ENCODE measurements at places on chromosomes 6 and 20.

GRCh38 chr6:107817784-107818183 lies 6.3 kb downstream of the SCML4 start:
- DNase-seq = no peak

- no peak for DNase-seq
Measured at GRCh38 chr6:145539831-145540230, 195.5 kb downstream of the EPM2A start.

DNA sequence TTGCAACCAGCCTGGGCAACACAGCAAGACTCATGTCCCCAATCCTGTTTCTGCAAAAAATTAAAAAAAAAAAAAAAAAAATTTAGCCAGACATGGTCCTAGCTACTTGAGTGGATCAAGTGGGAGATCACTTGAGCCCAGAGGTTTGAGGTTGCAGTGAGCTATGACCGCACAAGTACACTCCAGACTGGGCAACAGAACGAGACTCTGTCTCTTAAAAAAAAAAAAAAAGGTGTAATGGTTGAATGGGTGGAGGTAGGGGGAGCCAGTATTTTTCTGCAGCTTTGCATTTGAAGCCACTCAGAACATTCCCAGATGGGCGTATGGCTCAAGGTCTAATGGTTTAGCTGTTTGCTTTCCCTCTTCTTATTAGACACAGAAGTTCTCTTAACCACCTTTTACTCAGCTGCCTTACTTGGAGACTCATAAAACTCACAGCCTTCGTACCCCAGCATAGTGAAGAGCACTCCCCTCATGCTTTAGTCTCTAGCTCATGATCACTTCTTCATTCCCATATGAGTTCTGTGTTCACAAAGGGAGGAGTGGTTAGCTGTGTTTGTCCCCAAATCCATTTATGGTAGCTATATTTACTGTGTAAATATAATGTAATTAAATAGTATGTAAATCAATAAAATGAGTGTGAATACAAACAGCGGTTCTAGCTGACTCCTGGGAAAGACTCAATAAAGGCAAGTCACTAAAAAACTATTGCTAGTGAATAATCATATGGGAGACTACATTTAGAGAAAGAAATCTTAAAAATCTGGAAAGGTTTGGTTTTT lies 9.0 kb downstream of the FKBP1A start:
- DNase-seq = no peak

DNA sequence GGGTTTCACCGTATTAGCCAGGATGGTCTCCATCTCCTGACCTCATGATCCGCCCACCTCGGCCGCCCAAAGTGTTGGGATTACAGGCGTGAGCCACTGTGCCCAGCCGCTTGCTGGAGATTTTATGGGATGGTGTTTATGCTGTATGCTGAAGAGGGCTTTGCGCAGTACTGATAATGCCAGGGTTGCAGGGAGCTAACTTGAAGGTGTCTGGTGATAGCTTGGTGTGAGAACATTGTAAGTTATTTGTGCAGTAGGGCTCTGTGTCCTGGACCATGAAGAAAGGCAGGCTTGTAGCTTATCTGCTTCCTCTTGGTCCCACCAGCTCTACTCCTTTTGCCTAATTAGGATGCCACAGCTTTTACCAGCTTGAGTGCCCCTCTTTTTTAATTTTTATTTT lies 157.0 kb upstream of the DTNBP1 start:
- DNase-seq = no peak

- DNase-seq = no peak
Measured at GRCh38 chr6:142331075-142331551, 29.3 kb downstream of the ADGRG6 start.

DNA sequence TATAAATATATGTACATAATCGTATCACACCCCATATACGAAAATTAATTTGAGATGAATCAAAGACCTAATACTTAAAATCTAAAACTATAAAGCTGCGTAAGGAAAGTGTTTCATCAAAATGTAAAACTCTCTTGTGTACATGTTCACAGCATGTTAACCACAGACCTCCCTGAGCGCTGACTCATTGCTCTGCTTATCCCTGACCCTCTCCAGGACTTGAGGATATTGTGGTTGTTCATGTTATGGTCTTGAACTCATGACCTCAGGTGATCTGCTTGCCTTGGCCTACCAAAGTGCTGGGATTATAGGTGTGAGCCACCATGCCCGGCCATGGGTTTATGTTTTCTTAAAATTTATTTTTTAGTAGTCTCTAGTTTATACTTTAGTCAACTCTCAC lies 14.2 kb downstream of the FAM83B start:
- no peak for DNase-seq

DNA sequence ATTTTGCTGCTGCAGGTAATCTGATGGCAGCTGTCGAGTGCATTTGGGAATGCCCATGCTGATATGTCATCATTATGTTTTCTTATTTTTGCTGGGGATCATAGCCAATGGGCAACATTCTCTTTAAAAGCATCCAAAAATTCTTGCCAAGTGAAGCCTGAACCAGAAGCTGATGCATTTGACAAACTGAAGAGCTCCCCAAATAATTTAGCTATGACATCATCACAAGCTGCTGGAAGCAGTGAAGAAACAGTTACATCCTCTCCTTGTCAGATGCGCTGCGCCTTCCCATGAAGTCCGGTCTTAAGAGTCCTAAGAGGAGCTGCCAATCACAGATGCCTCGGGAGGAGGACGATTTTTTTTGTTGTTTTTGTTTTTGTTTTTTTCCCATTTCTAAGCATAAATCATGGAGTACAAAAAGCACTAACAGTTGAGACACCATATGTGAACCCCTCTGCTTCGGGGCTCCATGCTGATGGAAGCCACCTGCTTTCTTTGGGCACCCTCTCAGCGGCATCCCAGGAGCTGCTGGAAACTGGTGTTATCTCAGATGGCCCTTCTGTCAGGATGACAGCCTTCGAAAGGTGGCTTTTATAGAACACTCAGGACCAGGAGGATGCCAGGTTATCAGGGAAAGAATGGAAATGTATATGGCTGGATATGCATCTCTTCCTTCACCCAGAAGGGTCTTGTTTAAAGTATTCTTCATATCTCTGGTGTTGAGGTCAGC lies 56.1 kb upstream of the FOXQ1 start:
- no peak for DNase-seq

DNA sequence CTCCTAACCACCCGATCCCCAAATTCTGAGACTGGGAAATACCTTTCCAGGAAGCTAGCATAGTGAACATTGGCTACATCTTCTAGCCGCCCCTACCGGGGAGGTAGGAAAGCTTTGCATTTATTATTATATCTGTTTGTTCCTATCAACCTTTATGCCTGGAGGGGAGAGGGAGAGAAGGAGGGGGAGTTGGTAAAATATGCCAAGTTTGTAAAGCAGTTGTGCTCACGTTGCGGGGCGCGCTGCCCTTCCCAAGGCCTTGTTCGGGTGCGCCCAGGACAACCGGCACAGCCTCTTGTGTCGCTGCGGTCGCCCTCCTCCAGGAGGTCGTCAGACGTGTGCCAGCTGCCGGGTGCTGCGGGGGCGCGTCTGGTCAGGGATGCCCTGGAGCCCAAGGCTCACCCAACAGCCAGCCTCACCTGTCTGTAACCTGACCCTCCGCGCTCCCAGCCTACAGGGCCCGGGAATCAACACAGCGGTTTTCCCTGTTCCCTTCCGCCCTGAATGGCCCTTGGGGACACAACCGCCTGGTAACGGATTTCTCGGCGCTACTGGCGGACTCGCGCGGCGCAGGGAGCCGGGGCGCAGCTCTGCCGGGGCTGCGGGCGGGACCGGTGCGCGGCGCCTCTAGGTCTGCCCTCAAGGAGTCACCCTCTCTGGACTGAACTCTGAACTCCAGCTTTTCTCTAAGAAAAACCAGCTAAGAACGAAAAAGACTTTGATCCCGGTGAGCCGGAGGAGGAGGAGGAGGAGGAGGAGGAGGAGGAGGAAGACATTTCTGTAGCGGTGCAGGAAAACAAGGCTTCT lies 1.1 kb upstream of the OVOL2 start:
- DNase-seq = no peak

DNA sequence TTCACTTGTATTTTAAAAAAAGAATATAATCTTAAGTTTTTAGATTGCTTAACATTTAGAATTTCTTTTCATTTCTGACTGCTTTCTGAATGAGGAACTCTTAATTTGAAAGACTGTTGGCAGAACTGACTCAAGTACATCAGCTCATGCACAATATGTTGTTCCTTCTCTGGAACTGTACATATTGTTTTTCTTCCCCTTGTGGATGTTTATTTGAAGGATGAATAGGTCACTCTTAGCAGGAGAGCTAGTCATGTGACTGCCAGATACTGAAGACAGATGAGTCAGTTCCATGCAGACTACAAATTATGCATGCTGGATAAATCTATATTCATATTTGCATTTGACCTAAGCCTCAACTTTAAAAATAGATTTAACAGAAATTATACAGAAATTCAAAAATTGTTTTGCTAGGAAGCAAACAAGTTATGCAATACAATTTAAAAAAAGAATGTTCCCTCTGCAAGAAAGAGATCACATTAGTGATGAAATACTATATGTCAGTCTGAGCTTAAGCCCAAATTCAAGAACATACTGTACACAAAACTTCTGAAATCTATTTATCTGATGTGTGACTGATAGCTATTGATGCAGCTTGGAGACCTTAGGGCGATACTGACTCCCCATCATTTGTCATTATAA lies 1274.9 kb upstream of the GJE1 start:
- no peak for DNase-seq

GRCh38 chr20:51930775-51931174 lies 128.5 kb upstream of the SALL4 start:
- DNase-seq = no peak

GRCh38 chr20:46984405-46984804 lies 89.8 kb downstream of the EYA2 start:
- DNase-seq = no peak

DNA sequence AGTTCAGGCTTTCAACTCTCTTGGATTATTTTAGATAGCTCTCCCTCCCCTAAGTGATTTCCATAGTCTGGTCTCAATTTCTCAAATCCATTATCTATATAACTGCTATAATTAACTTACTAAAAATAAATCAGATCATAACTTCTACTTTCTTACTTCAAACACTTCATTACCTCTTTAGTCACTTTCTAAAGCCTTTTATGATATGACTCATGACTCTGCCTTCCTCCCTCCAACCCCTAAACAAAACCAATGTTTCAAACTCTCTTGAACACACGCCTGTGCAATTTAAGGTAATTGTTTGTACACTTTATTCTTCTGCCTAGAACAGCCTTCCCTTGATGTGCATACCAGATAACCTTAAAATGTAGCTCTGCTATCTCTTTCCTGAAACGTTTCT lies 100.5 kb downstream of the LMBRD1 start:
- DNase-seq = no peak

- DNase-seq = no peak
Measured at GRCh38 chr20:21936720-21937380, 231.4 kb downstream of the PAX1 start.

GRCh38 chr6:48036316-48036715 lies 74.7 kb downstream of the PTCHD4 start:
- no peak for DNase-seq

DNA sequence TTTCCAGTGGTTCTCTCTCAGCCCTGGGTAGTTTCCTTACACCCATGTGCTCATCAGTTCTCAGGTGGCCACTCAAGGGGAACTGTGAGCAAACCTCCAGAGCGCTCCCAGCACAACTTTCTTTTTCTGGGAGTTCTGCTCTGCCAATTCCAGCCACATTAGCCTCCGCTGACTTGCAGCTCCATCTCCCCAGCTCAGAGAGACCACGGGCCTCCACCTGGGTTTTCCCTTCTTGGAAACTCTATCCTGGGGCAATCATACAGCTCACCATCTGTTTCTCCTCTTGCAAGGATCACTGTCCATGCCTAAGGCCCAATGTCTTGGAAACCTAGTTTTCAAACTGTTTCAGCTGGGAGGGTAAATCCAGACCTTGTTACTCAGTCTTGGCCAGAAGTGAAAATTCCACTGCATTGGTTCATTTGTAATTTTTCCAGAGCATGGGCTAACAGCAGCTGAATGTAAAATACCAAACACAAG lies 129.9 kb downstream of the EYA2 start:
- DNase-seq = no peak

DNA sequence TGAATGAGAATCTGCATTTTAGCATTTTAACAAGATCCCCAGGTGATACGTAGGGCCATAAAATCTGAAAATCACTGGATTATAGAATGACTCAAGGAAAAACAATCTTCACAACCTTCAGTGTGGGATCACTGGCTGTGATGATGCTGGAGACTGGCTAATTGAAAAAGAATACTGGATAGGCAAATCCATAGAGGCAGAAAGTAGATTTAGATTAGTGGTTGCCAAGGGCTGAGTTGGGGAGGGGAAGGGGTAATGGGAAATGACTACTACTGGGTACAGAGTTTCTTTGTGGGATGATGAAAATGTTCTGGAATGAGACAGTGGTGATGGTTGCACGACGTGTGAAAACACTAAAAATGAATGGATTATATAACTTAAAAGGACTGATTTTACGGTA lies 84.1 kb downstream of the CDK19 start:
- no peak for DNase-seq

DNA sequence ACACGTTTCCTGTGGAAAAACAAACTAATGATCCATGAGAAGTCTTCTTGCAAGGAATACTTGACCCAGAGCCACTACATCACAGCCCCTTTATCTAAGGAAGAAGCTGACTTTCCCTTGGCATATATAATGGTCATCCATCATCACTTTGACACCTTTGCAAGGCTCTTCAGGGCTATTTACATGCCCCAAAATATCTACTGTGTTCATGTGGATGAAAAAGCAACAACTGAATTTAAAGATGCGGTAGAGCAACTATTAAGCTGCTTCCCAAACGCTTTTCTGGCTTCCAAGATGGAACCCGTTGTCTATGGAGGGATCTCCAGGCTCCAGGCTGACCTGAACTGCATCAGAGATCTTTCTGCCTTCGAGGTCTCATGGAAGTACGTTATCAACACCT lies 35.4 kb downstream of the GCNT2 start:
- no peak for DNase-seq

DNA sequence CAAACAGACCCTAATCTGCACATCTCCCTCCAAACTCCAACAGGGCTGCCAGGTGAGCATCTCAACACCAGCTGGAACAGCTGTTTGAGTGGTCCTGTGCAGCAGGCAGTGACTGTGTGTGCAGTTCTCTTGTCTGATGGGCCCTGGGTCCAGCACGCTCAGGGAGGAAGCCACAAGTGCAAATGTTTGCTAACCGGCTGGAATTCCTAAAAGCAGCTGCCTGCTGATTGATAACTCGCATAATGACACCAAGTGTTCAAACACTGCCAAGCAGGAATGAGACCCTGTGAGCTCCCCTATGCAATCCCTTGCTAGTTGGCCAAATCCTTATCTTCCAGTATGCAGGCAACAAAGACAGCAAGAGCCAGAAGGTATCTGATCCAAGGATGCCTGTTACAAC lies 650.6 kb downstream of the CBLN4 start:
- DNase-seq = no peak

GRCh38 chr6:70666706-70667105 lies 977 bp upstream of the SMAP1 start:
- DNase-seq = no peak

DNA sequence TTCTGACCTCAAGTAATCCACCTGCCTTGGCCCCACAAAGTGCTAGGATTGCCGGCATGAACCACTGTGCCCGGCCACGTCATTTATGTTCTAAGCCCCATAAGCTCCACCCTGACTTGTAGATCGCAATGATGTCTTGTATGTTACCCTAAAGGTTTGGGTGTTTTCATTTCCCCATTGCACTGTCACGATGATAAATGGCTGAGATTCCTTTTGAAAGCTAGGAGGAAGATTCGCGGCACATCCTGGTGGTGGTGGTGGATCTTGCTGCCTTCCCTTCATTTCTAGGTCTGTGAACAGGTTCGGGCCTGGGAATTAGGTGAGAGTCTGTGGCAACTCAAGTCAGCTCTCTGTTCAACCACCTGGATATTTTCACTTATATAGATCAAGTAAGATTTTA lies 28.3 kb downstream of the MUC22 start:
- DNase-seq = no peak

Data from esophagus squamous epithelium (tissue), 5 donors.